Retinal pigment epithelial cell (primary cell): ENCODE measurements at places on chromosomes 6 and 20.

DNA sequence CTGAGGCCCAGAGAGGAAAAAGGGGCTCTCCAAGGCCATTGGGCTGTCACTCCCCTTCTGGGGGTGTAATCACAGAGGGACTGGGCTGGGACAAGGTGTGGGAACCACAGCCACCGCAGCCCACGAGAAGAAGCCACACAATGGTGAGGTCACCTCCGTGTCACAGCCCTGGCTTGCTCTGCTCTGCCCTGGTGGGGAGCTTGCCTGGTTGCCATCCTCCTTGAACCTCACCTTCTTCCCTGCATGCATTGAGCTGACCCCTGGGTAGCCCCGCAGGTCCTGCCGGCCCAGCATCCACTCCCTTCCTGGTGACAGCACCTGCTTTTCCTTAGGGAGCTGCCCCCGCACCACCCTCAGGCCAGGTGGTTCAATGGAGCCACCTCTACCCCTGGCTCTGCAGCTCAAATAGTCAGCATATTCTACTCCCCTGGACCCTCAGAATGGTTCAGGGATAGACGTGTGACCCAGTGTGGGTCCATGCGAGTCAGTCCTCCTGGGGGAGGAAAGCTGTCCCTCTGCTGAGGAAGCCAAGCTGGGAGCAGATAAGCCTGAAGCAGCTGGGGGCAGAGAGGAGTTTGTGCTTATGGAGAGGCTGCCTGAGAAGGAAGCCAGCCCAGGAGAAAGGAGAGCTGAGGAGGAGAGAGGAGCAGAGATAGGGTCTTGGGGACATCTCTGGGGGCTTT is 21.3 kb downstream of the RBM38 start:
- DNase-seq: no peak

DNA sequence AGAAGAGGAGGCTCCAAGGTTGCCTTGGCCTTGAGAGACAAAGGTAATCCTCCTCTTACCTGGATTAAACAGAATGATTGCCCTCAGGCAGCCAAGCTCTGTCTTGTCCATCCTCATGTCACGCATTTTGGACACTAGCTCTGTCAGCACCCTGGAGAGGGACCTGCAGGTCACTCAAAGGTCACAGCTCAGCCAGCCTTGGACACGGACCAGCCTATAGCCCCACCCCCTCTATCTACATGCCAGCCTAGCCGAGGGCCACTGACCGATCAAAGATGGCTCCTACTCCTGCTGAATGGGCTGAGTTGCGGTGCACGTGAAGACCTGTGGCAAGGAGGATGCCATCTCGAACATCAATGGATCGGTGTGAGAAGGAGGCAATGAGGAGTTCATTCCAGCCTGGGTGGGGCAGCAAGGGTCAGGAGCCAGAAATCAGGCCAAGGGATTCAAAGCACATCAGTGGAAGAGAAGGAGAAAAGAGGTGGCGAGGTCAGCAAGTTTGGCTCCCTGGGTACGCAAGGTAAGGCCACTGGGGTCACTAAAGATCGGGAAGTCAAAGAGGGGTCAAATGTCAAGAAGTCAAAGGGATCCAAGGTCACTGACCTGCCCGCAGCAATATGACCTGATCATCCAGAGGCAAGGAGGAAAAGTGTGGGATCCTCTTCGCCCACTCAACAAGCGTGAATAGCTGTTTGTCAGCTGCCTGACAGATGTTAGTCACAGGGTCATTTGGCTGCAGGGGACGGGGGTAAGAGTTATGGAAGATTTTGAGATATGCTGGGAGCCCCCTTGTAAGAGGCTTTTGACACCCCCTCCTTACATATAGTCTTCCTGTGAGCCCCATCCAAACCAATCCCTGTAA is 3.3 kb upstream of the COL11A2 start:
- DNase-seq: no peak

- DNase-seq: no peak
Observed at GRCh38 chr6:82525775-82526495, 162.3 kb downstream of the TPBG start.

DNA sequence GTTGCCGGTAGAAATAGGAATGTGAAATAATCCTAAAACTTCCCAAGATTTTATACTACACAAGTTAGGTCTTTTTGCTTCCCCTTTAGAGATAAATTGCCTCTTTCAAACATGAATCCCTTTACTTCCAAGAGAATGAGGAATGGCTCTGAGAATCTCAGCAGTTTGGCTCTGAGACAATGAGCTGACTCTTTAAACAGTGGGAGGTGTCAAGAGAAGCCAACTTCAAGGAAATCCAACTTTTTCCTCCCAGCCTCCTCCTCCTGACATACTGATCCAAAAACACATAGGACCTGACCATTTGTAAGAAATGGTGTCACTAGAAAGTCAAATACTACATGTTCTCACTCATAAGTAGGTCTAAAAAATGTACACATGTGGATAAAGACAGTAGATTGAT is 154.2 kb downstream of the ALDH8A1 start:
- DNase-seq: no peak
